ENCODE measurements at places on chromosomes 12 and 14.

DNA sequence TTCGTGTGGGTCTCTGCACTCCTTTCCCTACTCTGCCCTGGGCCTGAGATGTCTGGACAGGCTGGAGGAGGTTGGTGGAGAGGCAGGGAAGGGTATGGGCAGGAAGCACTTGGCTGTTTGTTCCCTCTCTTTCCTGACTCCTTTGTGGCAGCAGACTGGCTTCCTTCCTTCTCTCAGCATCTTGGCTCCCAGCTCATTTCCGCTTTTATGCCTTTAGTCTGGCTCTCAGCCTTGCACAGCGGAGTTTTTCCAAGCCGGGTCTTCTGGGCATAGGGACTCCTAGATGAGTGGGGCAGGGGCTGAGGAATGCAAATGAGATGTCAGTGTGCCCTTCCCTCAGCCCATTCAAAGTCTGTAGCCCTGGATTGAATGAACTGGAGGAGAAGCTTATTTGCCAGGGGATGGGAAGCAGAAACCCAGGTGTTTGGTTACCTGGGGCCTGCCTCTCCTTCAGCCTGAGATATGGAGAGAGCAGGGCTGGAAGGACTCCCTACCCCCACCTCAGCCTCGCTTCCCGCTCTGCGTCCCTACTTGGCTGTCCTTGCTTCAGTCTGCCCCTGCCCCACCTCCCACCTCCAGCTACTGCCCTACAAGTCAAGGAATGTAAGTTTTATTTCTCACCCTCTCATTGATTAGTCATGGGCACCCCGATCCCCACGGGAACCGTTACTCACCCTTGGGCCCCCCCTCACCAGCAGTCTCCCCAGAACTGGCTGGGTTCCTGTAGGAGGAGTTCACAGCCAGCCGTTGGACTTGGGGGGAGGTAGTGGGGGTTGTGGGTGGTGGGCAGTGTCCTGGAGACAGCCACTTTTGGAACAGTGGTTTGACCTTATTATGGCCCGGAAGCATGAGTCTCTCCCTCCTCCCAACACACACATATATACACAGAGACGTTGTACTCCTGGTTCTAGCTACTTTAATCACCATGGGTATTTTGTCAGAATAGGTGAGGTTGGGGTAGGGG, 9.3 kb upstream of the ITGA5 start:
- no peak for DNase-seq

GRCh38 chr12:121036810-121037326, 2.2 kb downstream of the OASL start:
- DNase-seq, result peak; percentile 81

DNA sequence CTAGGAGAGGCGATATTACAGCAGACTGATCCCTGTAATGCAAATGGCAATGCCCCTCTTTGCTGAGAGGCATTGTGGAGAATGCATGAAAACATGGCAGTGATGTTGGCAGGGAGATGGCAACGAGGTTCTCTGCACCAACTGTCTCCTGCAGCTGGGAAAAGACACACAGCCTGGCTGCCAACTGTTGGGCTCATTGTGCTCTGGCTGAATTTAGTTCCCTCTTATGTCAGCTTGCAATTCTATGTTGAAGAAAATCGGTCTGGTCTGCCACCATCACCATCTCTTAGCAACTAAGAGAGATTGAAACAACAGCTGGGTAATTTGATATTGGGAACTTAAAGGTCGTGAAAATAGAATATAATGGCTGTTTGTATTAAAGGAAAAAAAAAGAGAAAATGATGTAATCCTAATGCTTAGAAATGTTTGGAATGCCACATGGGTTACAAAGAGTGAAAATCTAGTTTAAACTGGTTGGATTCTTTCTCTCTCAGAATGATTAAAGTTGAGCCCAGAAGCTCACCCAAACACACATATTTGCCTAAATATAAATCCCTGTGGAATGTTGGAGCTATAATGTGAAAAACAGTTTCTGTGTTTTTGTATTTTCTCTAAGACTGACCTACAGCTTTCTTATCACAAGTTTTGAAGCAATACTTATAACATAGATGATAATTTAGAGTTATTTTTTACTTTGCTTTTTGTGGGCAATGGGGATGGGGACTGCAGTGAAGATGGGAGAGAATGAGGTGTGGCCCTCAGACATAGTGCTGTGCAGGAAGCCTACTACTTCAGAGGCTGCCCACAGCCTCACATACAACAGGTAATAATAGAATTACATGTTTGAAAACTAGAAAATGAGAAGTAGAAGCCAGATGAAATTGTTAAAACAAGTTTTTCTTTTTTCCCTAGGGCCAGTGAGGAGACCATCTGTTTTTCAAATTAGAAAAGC, 143.7 kb downstream of the AKAP6 start:
- DNase-seq, result peak; percentile 28

DNA sequence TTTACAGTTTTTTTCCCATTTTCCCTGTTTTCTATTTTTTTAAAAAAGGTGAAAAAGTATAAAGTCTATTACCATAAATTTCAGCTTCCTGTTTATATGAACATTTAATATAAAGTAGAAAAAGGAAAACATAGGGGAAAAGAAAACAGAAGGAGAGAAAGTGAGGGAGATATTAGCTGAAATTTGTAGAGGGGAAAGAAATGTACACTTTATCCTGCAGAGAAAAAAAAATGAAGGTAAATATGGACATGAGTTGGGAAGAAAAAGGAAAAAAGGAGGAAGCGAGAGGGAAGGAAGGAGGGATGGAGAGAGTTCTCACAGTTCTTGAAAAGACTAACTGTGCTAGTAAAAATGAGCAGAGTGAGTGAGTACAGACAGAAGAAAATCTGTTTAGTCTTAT, 91.6 kb upstream of the BTG1 start:
- DNase-seq, result no peak

- DNase-seq, result no peak
These were observed 669.8 kb upstream of the LRFN5 start for GRCh38 chr14:40936861-40937260.

GRCh38 chr12:10512798-10513197, 7.1 kb downstream of the EIF2S3B start:
- DNase-seq, result no peak

GRCh38 chr12:104263580-104264358, 39.8 kb upstream of the EID3 start:
- no peak for DNase-seq

- DNase-seq, result no peak
These were observed 25.8 kb upstream of the PLXNC1 start for GRCh38 chr12:94122591-94122990.

DNA sequence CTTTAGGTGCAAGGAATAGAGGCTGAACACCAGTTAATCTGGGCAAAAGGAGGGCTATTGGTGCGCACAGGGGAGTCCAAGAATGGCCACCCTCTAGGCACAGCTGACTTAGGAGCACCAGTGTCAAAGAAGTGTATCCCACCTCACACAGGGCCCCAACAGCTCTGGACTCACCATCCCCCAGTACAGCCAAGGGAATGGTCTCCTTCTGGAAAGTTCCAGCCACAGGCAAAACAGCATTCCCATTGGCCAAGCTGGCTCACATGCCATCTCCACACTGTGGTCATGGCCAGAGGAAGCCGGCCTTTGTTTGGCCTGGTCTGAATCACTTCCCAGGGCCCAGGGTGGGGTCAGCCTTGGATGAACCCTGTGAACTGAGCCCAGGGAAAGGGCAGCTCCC, 120.1 kb downstream of the DICER1 start:
- DNase-seq, result no peak

DNA sequence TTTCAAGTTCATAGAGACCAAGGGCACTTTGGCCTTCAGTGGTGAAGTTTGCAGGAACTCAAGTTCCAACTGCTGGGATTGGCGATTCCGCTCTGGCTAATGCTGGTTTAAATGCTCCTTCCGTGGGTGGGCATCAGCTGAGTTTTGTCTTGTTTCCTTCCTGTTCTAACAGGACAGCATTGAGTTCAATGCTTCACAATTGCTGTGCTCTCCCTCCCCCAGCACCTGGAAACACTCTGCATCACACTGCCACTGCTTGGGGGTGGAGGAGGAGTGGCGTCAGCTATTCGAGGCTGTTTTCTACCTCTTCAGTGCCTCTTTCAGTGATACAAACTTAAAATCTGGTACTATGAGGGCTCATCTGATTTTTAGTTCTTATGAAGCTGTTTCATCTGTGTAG, 634.9 kb downstream of the FSCB start:
- DNase-seq, result no peak
